ENCODE measurements at places on chromosomes 11 and 22.
A peak's percentile ranks its signal among the peaks of the same experiment; 100 is the strongest.

GRCh38 chr11:19817870-19818269 is 105.2 kb downstream of the NAV2 start:
- DNase-seq, result no peak

- DNase-seq, result no peak
These were observed 8.2 kb downstream of the ARVCF start for GRCh38 chr22:20008221-20008995.

GRCh38 chr11:76243193-76243956 is 37.1 kb upstream of the WNT11 start:
- DNase-seq, result no peak

DNA sequence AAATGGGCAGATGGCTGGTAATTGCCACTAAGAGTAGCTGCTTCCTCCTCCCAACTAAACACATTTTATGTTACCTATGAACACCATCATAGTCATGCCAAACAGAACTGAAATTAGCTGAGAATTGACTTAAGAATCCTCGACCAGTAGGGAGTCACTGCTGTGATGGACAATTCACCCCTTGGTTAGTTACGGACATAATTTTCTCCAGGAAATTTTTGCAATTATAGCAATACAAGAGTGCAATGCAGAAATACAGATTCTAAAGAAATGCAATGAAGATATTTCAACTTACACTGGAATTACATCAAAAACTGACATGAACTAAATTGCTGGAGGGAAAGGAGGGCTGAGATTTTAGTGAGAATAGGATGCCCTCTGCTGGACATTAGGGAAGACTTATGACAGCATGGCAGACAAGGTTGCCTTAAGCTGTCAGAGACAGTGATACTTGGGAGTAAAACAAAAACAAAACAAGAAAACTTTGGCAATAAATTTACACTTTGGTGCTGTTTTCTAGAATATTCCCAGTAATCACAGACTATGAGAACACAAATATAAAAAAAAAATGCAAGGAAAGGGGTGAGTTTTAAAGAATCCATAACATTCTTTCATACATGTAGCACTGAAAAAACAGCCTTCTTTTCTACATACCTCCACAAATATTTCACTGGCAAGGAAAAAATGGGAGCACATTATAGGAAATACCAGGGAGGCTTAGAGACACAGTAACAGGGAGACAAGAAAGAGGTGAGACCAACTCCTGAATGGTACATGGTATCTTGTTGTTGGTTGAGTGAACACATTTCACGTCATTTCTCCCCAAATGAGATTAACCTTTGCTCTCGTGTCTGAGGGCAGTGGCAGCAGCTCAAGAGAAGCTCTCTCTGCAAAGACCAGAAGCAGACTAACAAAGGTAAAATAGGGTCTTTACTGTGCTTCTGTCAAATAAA is 11.2 kb upstream of the PPP2R1B start:
- peak; percentile 82 for DNase-seq

GRCh38 chr11:48005136-48005535 is 24.8 kb downstream of the PTPRJ start:
- DNase-seq, result no peak

GRCh38 chr11:2592559-2593392 is 107.0 kb downstream of the KCNQ1OT1 start:
- DNase-seq, result no peak

DNA sequence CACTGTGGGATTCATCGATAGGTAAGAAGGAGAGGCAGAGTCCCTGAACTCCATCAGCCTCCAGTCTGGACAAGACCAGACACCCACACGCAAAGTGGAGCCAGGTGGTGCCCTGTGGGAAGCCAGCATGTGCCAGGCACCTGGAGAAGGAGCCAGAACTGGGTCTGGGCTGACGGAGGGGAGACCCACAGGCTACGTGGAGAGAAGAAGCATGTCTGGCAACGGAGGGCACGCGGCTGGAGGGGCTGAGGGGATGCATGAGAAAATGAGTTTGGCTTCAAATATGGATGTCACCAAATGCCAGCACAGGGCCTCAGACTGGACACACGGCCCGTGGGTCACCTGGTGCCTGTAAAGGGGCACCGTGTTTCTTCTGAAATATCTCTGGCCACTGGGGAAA is 55.7 kb downstream of the LINC01488 start:
- no peak for DNase-seq

DNA sequence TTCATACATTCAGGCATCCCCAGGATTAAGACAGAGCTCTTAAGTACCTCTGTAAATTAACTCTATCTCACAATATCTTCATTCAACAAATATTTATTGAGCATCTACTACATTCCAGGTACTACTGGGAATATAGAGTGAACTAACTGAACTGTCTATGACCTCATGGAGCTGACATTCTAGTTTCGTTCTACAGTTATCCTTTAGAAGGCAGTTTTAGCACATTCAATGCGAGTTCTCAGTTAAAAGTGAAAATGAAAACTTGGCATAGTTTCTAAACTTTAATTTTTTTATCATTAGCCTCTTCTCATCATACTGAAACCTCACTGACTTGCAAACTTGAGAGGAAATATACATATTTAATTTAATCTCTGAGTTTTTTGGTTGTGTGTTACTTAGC is 10.7 kb upstream of the MS4A6E start:
- no peak for DNase-seq

GRCh38 chr11:32420937-32421901 is 14.1 kb downstream of the WT1 start:
- DNase-seq, result no peak

DNA sequence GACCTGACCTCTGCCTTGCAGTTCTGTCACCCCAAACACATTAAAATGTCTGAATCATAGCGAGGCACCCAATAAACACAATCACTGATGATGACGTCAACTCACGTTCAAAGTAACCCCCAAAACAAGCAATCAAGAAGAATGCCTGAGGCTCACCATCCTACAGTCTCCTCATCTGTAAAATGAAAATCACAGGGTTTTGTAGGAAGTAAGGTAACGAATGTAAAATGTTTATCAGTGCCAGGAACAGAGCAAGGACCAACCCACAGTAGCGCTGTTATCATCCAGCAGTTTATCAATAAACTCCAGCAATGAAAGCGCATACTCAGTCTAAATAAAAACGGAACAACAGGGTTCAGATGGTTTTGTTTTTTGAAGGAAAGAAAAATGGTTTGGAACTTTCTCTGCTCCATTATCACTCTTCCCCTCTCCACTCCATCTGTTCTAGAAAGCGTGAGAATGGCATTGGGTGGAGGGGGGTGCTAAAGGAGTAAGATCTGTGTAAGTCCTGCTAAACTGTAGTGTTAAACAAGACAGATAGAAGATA is 110.5 kb downstream of the MICAL3 start:
- DNase-seq, result no peak

- no peak for DNase-seq
These were observed 6.2 kb downstream of the TPBGL start for GRCh38 chr11:75246671-75247350.

DNA sequence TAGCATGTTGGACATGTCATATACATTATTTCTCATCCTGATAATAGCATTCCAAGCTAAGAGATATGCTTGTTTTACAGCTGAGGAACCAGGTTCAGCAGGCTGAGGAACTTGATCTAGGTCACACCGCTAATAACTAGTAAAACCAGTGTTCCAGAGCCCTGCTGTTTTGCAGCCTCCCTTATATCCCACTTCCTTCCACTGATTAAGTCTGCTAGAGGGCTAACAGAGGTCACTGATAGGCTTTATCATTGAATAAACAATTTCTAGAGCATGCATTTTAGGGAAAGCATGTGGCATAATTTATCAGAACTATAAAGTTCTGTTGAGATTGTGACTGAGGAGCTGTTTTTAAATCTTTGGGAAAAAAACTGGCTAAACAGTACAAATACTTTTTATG is 54.0 kb downstream of the UVRAG start:
- DNase-seq, result peak; percentile 22

DNA sequence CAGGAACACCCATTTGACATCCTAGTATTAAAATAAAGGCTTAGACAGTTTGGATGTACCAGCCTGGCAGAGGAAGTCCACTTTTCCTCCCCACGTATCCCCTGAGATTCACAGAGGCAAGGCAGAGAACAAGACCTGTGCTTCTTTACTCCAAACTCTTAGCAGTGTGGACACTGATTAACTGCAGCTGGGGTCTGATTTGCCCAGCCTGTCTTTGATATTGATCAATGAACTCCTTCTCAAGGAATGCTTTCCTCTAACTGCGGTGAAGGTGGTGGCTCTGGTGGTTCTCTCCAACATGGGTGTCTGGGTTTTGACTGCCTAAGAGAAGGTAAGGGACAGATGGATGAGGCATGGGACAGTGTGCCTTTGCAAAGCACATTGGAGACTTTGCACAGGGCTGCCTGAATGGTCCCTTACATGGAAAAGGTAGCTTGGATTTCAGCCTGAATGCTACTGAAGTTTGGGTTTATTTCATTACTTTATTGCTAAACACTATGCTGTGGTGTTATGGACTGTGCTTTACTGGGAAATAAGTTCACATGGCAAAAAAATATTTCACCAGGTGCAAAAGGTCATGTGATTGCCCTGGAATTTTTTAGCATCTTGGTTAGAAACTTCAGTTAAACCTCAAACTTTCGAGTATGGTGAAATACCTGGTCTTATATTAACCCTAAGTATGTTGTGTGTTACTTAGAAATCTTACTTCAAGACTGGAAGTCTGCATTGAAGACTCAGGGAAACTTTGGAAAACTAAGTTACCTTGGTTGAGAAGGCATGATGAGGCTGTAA is 1.8 kb downstream of the GAS2 start:
- DNase-seq, result peak; percentile 10
